ENCODE measurements at places on chromosomes 6 and 20.

- DNase-seq, result no peak
Observed at GRCh38 chr20:37123441-37123840, 27.6 kb upstream of the RBL1 start.

GRCh38 chr6:140480852-140481251 is 1106.4 kb upstream of the CITED2 start:
- no peak for DNase-seq

- DNase-seq, result no peak
Observed at GRCh38 chr6:119110601-119111548, 32.4 kb upstream of the FAM184A start.

DNA sequence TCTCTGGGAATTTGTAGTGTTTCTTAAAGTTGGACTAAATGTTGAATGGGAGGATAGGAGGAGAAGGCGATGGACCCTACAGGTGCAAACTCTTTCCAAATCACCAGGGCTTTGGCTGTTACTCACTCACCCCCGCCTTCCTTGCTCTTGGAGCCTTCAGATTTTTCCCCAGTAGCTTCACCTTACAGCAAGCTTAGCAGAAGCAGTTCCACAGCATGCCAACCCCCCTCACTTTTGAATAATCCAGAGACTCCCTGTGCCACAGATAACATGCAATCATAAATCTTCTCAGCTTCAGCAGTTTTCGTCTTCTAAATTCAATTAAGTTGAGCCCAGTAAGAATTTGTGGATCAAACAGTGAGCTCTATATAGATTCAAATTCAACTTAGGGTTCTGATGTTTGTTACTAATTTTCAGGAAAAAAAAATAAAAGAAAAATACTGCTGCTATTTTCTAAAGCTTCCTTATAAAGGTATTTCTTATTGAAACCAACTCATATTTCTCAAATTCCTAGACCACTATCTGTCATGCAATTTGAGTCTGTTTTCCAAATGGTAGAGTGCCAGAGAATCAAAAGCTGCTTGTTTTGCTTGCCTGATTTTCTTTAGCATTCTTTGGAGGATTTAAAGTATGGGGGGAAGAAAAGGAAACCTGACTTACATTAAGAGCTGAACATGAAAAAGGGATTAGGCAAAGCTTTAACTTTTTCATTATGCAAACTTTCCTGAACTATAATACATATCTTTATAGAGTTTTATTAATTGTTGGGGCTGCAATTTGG is 166.4 kb downstream of the EYA4 start:
- no peak for DNase-seq

DNA sequence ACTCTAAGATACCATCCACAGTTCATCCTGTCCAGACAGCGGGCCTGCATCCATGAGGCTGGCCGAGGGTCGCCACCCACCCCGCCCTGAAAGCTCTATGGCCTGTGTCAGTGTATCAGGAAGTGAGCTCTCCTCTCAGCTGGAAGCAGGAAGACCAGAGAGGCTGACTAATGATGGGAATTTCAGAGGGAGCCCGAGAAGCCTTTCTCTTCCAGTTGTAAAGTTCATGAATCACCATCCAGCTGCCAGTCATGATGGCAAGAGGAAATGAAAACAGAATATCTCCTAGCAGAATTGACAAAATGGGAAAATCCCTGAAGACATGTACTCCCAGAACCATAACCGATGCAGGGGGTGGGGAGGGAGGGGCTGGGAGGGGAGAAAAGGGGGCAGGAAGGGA is 109.6 kb upstream of the RPS6KA2 start:
- DNase-seq, result no peak

- DNase-seq, result no peak
Observed at GRCh38 chr6:27242589-27243265, 4.8 kb upstream of the PRSS16 start.

- DNase-seq, result no peak
Observed at GRCh38 chr6:90107771-90108282, 188.8 kb downstream of the BACH2 start.

DNA sequence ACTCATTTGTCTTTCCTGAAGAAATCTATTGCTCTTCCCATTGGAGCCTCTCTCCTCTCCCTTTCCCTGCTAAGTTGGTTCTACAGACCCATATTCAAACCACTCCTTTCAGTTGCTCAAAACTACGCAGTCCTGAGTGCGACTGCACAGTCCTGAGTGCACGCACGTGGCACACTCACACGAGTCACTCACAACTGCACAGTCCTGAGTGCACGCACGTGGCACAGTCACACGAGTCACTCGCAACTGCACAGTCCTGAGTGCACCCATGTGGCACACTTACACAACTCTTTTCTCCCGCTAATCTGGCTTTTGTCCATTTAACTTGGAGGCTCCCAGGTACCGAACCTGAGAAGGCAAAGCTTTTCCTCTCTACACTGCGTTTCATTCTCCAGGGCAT is 159.7 kb downstream of the RNASET2 start:
- DNase-seq, result no peak

DNA sequence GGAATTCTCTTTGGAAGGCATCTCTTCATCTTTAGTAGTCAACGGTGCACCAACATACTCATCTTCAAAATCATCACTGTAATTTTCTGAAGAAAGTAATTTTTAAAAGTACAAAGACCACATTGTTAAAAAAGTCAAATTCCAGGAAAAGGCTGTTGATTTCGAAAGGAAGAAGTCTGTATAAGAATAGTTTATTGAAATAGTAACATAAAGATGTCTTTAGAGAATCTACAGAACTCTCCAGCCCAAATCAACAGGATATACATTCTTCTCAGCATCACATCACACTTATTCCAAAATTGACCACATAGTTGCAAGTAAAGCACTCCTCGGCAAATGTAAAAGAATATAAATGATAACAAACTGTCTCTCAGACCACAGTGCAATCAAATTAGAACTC is 23.4 kb downstream of the CEP162 start:
- no peak for DNase-seq

GRCh38 chr6:33935439-33936080 is 131.8 kb upstream of the MLN start:
- no peak for DNase-seq

GRCh38 chr6:36340618-36341454 is 4.1 kb upstream of the BNIP5 start:
- peak; percentile 41 for DNase-seq

GRCh38 chr6:69795469-69796072 is 1.2 kb downstream of the LMBRD1 start:
- DNase-seq, result no peak

DNA sequence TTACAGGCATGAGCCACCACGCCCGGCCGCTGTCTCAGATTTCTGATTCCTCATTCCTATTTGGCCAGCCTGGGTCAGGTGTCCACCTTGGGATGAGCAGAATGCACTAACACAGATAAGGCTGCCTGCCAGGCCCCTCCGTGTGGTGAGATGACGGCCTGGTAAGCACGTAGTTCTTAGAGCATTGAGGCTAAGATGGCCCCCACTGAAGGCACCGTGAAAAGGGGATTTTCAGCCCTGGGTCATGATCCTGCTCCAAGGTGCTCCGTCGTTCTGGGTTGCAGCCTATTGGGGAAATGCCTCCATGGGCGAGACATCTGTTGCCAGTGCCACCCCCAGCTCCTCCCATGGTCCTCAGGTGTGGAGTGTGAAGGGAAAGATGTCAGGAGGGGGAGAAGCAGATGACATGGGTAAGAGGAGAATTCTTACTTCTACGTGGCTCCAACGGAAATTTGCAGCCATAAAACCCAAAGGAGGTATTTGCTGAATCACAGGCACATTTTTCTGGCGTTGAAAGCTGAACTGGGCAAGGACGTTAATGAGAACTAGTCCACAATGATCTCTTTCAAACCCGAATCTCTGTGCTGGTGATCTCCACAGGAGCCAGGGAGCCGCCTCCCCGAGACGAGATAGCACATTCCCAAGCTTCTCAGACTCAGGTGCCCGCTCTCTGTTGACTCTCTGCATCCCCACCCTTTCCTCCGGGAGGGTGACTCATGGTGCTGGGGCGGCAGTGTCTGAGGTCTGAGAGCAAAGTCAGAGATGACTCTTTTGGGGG is 34.0 kb upstream of the BMP6 start:
- no peak for DNase-seq

GRCh38 chr6:152700427-152700826 is 2.7 kb downstream of the MYCT1 start:
- no peak for DNase-seq

GRCh38 chr6:109118337-109118736 is 23.0 kb downstream of the CEP57L1 start:
- no peak for DNase-seq

- DNase-seq, result no peak
Observed at GRCh38 chr6:110439356-110439755, 24.0 kb upstream of the DDO start.

DNA sequence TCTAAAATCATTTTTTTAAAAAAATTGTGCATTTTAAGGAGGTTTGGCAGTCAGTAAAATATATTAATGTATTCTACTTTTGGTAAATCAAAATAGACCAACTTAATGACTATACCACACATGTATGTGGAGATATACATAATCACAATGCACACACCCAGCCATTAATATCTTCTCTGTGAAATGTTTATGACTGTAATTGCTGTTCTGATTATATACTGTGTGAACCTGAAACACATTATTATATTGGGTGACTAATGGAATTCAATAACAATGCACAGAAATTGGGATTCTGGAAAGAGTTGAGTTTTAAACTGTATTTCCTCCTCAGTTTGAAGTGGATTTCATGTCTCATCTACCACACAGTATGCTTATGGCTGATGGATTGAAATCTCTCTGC is 233.6 kb downstream of the PLCB1 start:
- DNase-seq, result no peak

DNA sequence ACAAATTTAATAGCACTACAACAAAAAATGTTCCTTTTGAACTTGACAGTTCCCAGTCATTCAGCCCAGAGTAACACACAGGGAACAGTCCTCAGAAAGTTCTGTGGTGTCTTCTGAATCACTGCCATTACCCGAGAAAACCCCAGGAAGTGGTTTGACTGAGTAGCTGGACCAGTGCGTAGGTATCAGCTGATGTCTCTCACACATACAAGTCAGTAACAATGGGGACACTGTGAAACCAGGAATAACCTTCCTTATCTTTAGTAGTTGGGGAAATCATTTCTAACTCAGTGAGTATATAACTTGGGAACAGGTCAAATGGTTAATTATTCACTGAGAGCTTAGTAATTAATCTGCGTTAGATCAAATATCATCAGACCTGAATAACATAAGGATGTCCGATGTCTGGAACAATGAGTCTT is 73.1 kb downstream of the HIVEP2 start:
- DNase-seq, result peak; percentile 47

DNA sequence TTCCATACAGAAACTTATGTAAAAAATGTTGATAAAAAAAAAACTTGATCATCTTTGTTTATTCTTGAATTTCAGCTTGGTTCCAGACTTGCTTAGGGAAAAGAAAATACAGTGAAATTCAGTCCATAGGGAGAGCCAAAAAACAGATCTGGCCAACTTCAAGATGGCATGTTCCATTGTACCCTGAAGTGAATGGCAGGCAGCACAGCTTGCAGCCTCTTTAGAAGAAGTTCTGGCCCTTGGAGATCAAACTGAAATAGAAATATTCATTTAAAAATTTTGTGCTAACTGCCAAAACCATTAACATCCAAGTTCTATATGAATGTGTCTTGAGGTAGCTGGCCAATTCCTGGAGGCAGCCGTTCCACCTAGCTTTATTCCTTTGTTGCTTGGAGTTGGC is 448.4 kb downstream of the EPM2A start:
- DNase-seq, result no peak

- no peak for DNase-seq
Observed at GRCh38 chr20:53910351-53911002, 159.9 kb downstream of the BCAS1 start.

DNA sequence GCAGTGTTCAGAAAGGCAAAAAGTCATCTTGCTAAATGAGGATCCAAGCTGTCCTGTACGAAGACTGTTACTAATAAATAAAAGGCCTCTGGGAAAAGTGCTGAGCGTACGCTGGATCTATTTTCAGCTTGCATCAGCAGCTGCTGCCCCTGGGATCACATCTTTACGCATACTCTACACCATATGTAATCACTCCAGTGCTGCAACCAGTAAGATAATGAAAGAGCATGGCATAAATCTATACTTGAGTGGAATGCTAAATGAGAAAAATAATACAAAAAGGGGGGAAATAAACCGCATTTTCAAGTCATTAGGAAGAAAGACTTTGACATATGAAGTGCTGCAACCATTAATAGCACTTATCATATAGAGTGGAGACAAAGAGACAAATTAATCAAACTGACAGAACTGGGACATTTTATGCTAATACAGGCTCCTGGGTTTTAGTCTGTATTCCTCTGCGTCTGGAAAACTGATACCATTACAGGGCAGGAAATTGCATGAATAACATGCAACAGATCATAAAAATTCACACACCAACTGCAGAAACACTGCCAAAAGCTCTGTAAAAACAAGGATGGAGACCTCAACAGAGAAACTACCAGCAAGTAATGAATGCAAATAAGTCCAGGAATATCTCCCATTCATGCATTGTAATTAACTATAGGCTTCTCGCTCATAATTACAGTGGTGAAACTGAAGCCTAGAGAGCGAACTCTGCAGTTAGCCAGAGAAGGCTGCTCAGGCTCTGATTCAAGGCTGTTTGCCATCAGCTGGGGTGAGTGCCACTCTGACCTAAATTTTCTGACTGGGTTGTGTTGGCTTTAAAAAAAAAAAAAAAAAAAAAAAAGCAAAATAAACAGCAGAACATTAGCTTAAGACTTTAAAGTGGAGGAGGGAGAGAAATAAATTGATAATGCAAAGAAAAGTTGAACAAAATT is 83.8 kb downstream of the GJA10 start:
- DNase-seq, result no peak

DNA sequence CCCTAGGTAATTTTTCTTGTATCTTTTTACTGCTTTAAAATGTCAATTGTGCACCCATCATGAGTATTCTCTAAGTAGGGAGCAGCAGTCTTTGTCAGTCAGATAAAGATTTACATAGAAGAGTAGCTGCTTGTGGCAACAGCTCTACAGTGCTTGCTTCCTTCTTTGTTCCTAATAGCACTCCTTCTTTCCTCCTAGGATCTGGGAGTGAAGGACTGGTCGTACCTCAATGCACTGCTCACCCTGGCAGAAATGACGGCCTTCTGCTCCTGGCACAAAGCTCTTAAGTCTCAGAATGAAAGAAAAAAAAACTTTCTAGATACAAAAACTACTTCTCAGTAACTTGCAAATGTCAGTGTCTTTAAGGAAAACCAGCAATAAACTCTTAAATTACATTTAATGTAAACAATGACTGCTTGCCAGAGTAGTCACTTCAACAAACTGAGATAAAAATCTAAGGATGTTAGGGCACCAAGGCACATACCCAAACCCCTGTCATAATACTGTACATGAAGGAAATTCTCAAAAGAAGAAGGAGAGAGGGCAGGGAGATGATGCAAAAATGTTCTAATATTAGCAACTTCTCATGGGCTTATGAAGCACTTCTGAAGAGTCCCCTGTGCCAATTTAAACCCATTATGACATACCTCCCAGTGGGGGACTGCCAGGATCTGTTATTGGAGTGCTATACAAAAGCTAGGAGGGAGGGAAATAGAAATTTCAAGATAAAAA is 34.0 kb downstream of the NCOA6 start:
- DNase-seq, result no peak
